Renal cortical epithelial cell (primary cell): ENCODE measurements at places on chromosomes 11 and 22.

DNA sequence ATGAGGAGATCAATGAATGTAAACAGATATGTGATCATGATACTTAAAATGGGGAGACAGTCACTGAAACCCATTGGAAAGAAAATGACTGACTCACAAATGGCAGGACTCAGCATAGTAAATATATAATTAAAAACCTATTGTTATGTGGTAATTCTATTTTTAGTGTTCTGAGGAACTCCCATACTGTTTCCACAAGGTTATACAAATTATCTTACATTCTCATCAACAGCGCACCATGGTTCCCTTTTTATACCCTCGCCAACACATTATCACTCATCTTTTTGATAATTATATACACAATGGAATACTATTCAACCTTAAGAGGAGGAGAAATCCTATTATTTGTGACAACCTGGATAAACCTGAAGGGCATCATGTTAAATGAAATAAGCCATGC is 17.1 kb downstream of the OR5B21 start:
- DNase-seq, result no peak

GRCh38 chr11:128697645-128698174 is 3.8 kb downstream of the FLI1 start:
- no peak for DNase-seq

GRCh38 chr11:76790251-76790650 is 7.1 kb downstream of the TSKU start:
- DNase-seq, result no peak

DNA sequence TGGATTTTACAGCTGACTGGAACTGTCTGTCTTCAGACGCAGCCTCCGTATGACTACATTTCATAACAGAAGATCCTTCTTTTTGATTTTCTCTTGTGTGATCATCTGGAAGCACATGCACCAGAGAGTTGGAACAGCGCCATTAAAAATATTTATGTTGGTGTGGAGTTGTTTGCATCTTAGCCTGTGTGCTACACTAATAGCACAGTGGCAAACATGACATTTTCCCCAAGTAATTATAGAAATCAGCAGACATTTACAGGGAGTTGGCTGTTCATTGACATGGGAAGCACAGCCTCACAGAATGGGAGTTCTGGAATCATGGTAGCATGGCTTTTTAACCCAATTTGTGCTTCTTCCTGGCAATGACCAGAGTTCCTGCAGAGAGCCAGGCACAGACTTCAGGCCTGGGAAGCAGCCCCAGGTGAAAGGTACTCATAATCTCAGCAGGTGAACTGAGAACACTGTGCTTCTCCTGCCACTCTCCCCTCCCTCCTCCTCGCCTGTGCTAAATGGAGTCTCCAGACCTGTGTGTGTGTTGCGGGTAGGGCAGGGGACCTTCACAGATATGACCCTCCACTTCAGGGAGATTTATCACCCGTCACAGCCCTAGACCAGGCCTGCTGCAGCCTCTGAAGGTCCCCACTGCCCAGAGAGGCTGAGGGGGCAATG is 82.8 kb upstream of the PLET1 start:
- DNase-seq, result peak; percentile 38

DNA sequence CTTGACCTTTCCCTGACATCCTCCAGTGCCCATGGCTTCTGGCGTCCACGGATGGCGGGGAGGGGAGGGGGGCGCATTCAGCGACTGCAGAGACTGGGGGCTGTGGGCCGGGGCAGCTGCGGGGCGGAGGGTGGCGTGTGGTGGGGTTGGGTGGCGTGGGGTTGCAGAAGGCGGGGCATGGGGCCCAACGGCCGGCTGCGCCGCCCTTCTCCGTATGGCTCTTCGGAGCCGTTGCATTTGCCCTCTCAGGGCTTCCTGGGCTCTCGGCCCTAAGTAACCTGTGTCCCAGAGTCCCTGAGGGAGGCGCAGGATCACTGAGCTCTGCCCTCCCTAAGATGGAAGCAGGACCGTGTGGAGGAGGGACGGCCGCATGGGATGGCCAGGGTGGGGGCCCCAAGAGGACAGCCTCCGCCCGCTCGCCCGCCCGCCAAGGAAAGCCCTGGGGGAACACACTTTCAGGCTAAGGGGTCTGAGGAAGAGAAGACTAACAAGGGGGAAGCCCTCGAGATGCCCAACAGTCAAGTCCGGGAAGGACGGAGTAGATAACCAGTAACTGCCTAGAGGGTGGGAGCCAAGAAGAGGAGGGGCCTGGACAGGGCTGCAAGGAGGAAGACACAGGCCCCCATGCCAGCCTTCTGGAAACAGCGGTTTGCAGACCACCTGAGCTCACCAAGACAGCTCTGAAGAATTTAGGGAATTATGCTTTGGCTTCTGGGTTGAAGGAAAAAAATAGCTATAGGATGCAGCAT is 9.2 kb upstream of the AIFM3 start:
- no peak for DNase-seq

- DNase-seq, result peak; percentile 57
These were observed 3.2 kb upstream of the CSDC2 start for GRCh38 chr22:41557401-41558240.

DNA sequence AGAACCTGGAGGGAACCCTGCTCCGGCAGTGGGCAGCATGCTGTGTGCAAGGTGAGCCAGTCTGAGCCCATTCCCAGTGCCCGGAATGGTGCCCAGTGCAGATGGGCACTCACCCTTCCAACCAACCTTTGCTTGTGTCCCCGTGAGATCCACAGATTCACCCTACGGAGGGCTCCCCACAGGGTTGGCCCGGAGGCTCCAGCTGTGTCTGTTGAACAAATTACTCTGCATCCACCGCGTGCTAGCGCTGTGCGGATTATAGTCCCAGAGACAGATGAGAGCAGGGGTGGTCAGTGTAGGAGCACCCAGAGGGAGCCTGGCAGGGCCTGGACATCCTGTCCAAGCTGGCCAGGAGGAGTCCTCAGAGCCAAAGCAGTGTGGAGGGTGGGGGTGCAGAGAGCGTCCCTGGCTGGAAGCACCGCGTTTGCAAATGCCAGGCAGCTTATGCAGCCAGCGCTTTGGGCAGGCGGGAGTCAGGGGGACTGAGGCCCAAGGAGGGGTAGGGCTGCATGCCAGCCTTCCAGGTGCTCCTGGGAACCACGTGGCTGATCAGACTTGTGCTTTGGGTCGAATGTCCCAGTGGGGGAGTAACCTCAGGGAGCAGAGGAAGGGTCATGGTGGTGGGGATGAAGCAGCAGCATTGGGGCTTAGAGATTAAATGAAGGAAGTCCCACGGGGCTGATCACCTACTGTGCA is 80.5 kb downstream of the KCNQ1 start:
- no peak for DNase-seq
